Caco-2 (cell line): ENCODE measurements at places on chromosomes 5 and 9.

GRCh38 chr5:95909738-95910137 lies 51.9 kb downstream of the ELL2 start:
- H3K4me3 ChIP-seq: no peak overlapping the region
- DNase-seq: no peak
- H3K27ac ChIP-seq: no peak overlapping the region

DNA sequence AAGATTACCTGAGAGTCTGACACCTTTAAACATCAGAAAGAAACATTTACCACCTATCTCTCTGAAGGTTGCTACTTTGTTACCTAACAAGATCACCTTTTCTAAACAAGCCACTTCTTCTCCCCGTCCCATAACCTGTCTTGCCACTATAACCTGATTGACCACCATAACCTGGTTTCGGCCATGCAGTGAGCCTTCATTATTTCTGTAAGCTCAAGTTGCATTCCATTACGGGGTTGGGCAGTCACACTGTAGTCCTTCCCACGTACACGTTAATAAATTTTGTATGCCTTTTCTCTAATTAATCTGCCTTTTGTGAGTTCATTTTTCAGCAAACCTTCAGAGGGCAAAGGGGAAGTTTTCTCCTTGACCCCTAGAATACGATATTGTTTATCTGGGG lies 28.0 kb upstream of the CCNG1 start:
- no peaks in the 10 kb centered on the region for H3K36me3 ChIP-seq
- H3K4me1 ChIP-seq: no peaks in the 10 kb centered on the region
- H3K27ac ChIP-seq: no peak overlapping the region
- no peak overlapping the region for H3K4me3 ChIP-seq
- no peak for DNase-seq

DNA sequence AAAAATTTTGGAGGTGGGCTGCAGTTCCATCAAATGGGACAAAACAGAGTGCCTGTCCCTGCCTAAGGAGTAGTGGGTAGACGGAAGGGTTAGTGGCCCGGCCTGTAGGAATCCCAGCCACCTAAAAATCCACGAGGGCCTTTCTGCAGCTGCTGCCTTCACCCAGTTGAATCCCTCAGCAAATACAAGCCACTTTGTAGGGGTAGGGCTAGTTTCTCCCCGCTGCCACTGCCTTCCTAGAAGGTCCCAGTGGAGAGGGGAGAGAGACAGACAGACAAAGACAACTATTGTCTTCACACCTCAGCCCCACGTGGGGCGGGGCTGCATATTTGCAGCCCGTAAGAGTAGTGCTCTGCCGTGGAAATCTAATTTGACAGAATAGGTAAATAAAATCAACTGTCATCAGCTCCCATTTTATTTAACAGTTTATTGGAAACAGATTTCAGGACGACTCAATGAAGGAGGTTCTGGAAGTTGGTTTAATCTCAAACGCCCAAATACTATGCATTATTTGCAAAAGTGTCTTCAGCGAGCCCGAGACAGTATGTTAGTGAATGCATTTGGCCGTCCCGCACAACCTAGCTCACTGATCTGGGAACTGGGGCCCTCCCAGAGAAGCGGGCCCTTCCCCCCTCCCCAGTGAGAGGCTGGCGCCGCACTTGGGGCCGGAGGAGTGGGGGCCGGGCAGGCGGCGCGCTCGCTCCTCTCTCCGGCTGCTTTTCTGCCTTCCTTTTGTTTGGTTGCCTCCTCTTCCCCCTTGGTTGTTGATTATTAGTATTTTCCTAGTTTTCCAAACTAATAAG lies 67.6 kb upstream of the TBCA start:
- no peaks in the 10 kb centered on the region; the same call in 1 of the 2 replicates for H3K27me3 ChIP-seq
- no peak overlapping the region for H3K27ac ChIP-seq
- H3K4me1 ChIP-seq: no peaks in the 10 kb centered on the region
- H3K36me3 ChIP-seq: no peaks in the 10 kb centered on the region

DNA sequence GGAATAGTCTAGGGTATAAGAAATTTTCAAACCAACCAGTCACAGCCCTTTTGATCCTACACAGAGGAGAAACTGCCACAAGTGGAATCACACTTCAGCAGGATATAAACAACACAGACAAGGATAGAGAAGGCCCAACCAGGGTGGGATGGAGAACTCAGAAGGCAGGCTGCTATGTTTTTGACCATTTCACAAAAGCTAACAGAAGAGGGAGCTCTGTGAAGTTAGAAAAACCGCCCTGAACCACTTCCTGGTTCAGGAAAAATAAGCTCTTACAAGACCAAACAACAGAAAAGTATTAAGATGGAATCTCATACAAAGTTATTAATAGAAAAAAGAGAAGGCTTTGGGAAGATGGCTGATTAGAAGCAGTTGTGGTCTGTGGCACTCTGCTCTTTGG lies 960 bp upstream of the IFNB1 start:
- no peaks in the 10 kb centered on the region for H3K27me3 ChIP-seq
- H3K36me3 ChIP-seq: no peaks in the 10 kb centered on the region
- H3K4me3 ChIP-seq: no peak overlapping the region
- 0 out of 2 replicates have a peak, but pooled peaks cover under 1% of the 10 kb centered on the region for H3K4me1 ChIP-seq

DNA sequence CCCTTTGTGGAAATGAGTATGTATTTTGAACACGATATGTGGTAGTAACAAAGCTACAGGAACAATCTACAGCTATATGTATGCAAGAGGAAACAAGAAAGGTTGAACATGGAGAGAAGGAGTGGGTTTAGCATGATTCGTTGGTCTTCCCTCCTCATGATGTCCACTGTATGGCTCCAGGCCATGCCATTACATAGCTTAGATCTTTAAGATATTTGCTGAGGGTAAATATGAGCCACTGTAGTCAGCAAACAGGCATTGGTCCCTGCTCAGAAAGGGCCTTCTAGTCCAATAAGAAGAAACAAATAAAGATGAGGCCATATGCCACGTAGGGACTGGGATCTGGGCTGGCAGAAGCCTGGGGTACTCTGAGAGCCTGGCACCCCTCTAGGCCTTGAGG lies 543.2 kb upstream of the SGCD start:
- no peaks in the 10 kb centered on the region for H3K4me1 ChIP-seq
- no peaks in the 10 kb centered on the region for H3K27me3 ChIP-seq
- DNase-seq: no peak
- no peak overlapping the region for H3K4me3 ChIP-seq
- H3K36me3 ChIP-seq: no peaks in the 10 kb centered on the region

GRCh38 chr5:11182441-11183080 lies 421.5 kb upstream of the DAP start:
- no peaks in the 10 kb centered on the region for H3K4me1 ChIP-seq
- H3K4me3 ChIP-seq: no peak overlapping the region
- DNase-seq: no peak

DNA sequence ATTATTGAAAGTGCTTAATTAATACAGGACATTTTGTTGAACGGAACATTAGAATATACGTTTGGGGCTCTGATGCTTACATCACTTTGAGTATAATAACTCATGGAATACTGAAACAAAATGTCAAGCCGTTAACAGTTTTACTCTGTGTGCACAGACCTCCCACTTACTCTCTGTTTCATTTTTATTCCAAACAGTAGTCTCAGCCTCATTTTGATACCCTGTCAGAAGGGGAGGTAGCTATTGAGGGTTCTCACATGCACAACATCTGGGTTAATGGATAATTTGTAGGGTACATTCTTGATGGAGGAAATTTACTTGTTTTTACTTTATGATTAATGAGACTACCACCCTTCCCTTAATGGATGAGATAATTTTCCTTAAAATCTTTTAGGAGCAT lies 59.0 kb downstream of the SCAMP1 start:
- no peaks in the 10 kb centered on the region for H3K36me3 ChIP-seq
- H3K27me3 ChIP-seq: no peaks in the 10 kb centered on the region
- no peak overlapping the region for H3K27ac ChIP-seq
- H3K4me1 ChIP-seq: 0 out of 2 replicates have a peak, but pooled peaks cover 7% of the 10 kb centered on the region
